ENCODE measurements at places on chromosomes 4 and X.

- no peak for DNase-seq
Observed at GRCh38 chr4:38088321-38088720, 128.1 kb downstream of the PTTG2 start.

GRCh38 chr4:186839122-186840037 is 115.7 kb upstream of the FAT1 start:
- no peak for DNase-seq

DNA sequence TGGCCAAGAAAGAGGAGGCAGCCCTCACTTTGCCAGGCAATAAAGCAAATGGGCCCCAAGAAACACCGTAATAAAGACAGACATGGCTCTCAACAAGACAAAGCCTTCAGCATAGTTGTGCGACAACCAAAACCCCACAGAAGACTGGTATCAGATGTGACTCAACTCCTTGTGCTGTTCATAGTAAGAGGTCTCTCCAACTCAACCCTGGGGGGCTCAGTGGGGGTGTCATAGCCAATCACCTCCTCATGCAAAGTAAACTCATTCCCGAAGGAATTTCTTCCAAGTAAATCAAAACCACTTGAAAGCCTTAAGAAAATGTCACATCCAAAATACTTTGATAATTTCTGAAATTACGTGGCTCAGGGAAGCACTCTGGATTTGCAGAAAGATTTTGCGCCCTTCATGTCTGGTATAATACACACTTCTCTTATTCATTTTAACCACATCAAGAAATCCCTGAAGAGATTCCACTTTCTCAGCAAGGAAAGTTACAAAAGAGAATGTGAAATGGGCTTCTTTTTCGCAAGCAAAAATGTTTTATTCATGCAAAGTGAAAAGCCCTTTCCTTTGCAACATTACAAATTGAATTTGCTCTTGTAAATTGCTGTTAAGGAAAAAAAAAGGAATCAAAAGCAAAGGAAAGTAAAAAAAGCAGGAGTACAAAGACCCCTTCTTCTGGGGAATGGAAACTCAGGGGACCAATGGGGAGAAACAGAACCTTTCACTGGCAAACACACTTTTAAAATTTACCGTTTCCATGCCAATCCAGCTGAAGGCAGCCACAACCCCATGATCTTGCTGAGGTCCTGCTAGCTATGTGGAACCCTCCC is 137.4 kb downstream of the NSUN7 start:
- no peak for DNase-seq

GRCh38 chr4:40719008-40719623 is 30.6 kb upstream of the NSUN7 start:
- no peak for DNase-seq

- DNase-seq = no peak
Observed at GRCh38 chr4:79198951-79199587, 126.8 kb downstream of the NAA11 start.

DNA sequence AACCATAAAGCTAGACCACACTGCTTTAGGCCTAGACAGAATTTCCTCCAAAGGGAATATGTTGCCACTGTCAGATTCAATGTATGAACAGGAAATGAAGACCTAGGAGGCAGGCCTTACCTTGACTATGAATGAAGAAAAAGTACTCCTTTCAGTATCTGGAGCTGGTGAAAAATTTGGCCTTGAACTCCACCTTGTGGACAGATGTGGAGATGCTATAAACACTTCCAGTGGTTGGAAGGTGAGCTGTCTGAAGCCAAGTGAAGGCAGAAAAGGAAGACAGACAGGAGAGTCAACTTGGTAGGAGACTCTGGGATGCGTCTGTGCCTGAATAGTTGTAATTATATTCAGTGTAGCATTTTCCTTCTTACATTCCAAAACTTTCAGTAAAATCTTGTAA is 17.2 kb downstream of the SPIN3 start:
- no peak for DNase-seq

- DNase-seq = no peak
Observed at GRCh38 chr4:39893693-39894072, 84.0 kb downstream of the PDS5A start.

- DNase-seq = no peak
Observed at GRCh38 chr4:145884775-145885174, 53.8 kb downstream of the ZNF827 start.

DNA sequence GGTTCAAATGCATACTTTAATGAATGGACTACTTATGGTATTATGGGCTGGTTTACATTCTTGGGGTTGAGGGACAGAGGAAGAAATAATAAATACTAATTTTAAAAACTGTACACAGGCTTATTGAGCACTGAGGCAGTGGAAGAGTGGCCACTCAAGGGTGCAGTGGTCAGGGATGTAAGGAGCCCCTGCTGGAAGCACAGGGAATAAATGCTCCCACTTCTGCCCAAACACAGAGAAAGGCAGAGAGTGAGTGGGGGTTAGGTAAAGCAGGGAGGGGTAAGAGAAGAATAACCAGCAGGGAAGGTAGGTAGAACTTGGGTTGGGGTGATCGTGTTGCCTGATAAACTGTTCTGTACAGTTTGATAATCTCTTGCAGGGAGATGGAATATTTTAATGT is 60.0 kb downstream of the GAB1 start:
- DNase-seq = no peak

GRCh38 chrX:51334276-51334675 is 1.7 kb downstream of the NUDT10 start:
- no peak for DNase-seq

- DNase-seq = no peak
Observed at GRCh38 chrX:38126179-38126578, 94.5 kb downstream of the SRPX start.

- DNase-seq = peak; percentile 42
Observed at GRCh38 chrX:48071064-48071985, at the start of gene ZNF630. TSS of gene ZNF630 (minus strand) at chrX:48071640. CDS start at chrX:48066886, 4,754 bp downstream.

DNA sequence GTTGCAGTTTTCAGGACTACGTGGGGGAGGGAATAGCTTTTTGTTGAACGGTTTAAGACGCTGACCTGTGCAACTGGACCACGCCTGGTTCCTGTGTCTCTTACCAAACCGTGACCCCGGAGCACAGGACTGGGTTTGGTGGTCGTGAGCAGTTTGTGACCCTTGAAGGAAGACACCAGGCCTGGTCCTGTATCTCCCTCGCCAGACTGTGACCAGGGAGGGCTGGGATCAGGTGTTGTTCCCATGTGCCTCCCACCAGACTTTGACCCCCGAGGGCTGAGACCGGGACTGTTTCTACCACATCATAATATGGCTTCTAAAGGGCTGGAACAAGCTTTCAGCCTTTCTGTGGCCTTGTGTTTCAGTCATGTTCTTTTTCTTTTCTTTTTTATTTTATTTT is 683 bp downstream of the EBP start:
- no peak for DNase-seq

DNA sequence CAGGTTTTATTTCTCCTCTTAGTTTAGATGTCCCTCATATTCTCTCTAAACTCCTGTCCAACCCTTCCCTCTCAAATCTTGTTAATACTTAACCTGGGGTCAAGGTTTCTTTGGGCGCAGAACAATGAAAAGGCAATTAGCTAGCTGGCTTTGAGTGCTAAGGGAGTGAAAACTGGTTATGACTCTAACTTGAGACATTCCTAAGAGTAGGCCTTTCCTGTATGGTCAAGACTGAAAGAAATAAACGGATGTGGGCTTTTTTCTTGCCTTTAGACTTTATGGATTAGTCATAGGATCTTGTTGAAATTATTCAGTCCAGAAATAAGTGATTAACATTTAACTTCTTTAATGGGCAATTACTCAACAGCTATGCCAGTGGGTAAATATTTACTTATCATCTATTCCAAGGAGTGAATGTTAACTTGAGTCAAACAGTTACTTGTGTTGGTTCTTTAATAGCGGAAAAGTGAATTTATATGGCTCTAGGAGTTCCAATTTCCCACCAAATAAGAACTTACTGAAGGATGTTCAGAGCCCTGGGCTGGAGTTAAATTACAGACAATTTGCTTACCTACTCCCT is 141.7 kb upstream of the SCML1 start:
- no peak for DNase-seq

- DNase-seq = no peak
Observed at GRCh38 chrX:114152130-114152529, 431.8 kb upstream of the HTR2C start.

DNA sequence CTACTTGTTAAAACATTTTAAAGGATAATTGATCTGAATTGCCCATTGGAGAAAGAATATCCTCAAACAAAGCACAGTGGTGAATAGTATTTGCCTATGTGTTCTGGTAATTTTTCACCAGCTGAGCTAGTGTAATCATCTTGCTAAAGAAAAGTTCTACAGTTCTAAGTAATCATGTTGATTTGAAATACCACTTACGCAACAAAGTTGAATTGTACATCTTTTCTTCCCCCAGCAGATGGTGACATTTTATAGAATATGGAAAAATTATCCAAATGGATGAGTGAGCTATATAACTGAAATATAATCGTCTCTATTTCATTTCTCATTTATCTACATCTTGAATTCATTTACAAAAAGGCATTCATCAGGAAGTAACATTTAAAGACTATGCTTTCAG is 9.7 kb upstream of the ZNF674 start:
- DNase-seq = no peak

- DNase-seq = no peak
Observed at GRCh38 chr4:113312529-113312928, 263.1 kb downstream of the ANK2 start.

DNA sequence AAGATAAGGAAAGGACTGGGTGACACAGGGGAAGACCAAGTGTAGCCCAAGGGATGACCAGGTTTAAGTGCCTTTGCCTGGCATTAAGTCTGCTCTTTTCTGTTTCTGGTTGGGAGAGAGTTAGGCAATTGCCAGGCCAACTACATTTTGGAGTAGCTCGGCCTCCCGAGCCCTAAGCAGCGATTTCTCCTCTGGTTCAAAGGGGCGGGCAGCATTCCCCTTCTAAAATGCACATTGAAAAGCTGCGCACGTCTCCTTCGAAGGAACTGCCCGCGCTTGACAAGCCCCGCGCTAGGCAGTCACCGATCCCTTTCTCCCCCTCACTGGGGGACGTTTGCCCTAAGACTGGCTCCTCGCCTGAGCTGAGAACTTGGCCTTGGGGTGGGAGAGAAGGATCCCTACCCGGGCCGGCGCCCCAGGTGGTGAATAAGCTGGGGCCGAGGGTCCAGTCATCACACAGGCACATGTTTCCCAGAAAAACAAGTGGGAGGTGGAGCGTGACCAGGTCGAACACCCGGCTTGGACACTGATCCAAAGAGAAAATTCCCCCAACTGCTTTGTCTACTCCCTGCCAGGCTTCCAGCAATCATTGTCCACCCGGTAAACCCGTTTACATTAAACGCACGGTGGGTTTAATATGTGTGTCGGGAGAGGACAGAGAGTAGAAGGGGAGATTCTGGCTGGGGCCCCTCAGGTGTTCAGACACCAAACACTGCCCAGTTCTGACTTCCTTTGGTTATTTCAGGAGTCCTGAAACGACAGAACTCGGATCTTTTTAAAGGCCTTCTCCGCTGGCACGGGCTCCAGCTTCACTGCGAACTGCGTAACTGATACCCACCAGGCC is 4.0 kb downstream of the ARX start:
- DNase-seq = no peak

DNA sequence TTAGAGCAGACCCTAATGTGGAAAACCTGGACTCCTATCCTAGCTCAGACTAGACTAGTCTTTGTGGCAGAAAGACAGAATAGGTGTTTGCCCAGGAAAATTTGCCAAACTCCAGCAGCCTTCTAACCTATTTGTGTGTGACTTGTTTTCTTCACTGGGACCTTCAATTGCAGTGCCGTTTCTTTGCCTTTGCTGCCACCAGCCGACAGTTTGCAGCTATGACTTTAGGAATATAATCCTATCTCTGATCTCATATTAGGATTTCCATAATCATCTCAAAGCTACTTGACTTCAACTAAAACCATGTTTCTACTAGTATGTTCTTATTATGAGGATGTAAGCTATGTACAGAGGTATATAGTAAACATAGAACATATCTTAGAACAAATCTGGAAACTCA is 60.2 kb upstream of the PGAM4 start:
- no peak for DNase-seq

- no peak for DNase-seq
Observed at GRCh38 chr4:147768113-147768512, 36.2 kb downstream of the ARHGAP10 start.

GRCh38 chrX:139691493-139691842 is 16.5 kb downstream of the MCF2 start:
- no peak for DNase-seq

- no peak for DNase-seq
Observed at GRCh38 chr4:7266525-7267292, 74.4 kb downstream of the SORCS2 start.

- no peak for DNase-seq
Observed at GRCh38 chrX:151536571-151536970, 26.9 kb upstream of the PASD1 start.

DNA sequence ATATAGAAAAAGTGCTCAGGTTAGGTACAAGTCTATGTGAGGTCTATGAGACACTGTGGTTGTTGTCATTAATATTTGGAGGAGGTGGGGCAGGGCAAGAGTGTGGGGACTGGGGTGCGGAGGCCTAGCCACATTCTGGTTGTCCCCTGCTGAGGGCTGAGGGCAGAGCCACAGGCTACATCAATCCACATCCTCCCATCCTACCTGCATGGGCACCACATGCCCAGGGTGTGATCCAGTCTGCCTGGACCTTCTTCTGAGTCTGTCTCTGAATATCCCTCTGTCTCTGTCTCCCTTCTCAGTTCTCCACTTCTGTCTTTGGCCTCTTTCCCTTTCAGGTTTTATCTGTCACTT is 1.2 kb upstream of the GATA1 start:
- DNase-seq = no peak

- DNase-seq = no peak
Observed at GRCh38 chr4:78939667-78940008, 400 bp upstream of the PAQR3 start.

DNA sequence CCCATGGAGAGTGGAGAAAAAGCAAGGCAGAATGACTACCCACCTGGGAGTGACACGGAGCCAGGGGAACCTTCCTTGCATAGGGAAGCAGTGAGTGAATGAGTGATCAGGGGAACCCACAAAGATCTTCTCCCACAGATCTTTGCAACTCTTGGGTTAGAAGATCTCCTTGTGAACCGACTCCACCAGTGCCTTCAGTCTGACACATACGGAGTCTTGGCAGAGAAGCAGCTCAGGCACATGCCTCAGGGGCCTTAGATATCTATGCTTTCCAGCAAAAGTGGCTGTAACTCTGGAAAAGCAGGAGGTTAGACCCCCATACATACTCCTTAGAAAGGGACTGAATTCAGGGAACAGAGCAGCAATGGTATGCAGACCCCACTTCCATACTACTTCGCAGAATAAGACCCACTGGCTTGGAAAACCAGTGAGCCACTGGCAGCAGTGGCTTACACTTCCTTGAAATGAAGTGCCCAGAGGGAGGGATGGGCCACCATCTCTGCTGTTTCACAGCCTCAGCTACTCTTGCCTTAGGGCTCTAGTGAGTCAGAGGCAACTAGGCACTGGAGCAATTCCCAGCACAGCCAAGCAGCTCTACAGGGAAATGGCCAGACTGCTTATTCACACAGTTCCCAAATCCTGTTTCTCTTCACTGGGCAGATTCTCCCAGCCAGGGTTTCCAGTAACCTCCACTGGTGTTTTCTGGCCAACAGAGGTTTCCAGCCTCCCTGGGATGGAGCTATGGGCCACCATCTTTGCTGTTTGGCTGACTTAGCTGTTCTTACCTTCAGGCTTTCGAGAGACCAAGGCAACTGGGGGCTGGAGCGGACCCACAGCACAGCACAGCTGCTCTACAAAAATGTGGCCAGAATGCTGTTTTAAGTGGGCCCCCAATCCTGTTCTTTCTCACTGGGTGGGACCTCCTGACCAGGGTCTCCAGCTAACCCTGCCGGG is 82.8 kb upstream of the TCEAL2 start:
- no peak for DNase-seq

- no peak for DNase-seq
Observed at GRCh38 chr4:165204462-165204830, 2.9 kb upstream of the KLHL2 start.

GRCh38 chr4:27986476-27986875 is 1125.8 kb downstream of the STIM2 start:
- DNase-seq = no peak

Measured in activated CD4-positive, alpha-beta T cell treated with anti-CD3 and anti-CD28 coated beads, Interleukin-2, amount 50 U/mL, for 4 hours (primary cell).